ENCODE measurements at places on chromosomes 5 and 9.

GRCh38 chr9:118522093-118523028, 818.2 kb downstream of the TLR4 start:
- peak; percentile 49 for DNase-seq

DNA sequence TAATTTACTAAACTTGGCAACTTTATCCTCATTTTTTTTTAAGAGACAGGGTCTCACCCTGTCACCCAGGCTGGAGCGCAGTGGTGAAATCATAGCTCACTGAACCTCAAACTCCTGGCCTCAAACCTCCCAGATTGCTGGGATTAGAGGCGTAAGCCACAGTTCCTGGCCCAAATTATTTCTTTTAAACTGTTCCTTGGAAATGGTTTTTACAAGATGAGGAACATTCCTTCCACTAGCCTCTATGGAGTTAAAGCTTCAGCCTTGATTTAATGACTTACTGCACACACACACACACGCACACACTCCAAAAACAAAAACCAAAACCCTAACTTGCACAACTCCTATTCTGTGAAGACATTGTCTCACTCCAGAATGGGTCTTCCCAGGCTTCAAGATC, 77.2 kb upstream of the TARS1 start:
- no peak for DNase-seq

- no peak for DNase-seq
Observed at GRCh38 chr5:1253456-1254105, 28.4 kb downstream of the SLC6A18 start.

DNA sequence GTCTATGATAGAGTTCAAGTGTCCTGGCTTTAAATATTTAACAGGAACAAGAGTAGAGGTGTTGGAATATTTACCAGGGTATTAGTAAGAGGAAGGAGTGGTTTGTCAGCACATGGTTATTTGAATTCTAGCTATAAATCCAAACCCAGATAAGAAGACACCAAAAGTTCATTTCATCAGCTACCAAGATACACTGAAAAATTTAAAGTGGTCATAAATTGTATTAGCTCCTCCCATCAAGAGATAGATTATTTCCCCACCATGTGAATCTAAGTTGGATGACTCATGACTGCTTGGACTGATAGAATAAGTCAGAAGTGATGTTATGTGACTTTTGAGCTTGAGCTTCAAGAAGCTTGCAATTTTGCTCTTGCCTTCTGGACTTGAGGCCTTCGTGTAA, 72.1 kb upstream of the GRAMD2B start:
- no peak for DNase-seq

- DNase-seq = no peak
Observed at GRCh38 chr5:82640916-82641315, 362.8 kb upstream of the RPS23 start.

- no peak for DNase-seq
Observed at GRCh38 chr5:108966910-108967309, 219.2 kb downstream of the FER start.

DNA sequence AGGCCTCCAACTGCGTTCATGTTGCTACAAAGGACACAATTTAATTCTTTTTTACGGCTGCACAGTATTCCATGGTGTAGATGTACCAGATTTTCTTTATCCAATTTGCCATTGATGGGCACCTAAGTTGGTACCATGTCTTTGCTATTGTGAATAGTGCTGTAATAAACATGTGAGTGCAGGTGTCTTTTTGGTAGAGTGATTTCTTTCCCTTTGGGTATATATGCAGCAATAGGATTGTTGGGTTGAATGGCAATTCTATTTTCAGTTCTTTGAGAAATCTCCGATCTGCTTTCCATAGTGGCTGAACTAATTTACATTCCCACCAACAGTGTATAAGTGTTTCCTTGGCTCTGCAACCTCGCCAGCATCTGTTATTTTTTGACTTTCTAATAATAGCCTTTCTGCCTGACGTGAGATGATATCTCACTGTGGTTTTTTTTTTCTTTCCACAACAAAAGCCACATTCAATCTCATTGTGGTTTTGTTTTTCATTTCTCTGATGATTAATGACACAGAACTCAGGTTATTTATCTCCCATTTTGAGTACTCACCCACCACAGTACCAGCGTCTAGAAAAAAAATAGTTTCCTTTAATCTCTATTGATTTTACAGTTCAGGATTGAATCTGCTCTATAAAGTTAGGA, 21.9 kb downstream of the ARRDC3 start:
- peak; percentile 61 for DNase-seq

- DNase-seq = no peak
Observed at GRCh38 chr9:3824581-3824980, 298.8 kb upstream of the RFX3 start.

- no peak for DNase-seq
Observed at GRCh38 chr9:123080444-123080843, 47.0 kb downstream of the GPR21 start.

GRCh38 chr5:177601577-177602457, 1.9 kb downstream of the B4GALT7 start:
- no peak for DNase-seq

DNA sequence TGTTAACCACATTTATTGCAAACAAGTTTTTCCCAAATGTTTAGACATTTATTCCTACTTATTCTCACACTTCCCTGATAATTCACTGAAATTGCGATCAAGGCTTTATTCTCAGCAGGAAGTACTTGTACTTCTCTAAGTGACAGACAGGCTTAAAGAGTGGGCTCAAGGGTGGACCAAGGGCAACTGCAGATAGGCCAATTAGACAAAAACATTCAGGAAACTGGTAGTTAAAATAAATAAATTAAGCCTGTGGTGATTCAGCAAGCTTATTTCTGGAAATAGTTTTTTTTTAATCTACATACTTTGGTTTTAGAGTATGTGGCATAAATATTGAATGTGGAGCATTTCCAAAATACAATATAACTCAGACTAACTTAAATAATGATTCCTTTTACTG, 136.1 kb downstream of the UGCG start:
- DNase-seq = no peak

DNA sequence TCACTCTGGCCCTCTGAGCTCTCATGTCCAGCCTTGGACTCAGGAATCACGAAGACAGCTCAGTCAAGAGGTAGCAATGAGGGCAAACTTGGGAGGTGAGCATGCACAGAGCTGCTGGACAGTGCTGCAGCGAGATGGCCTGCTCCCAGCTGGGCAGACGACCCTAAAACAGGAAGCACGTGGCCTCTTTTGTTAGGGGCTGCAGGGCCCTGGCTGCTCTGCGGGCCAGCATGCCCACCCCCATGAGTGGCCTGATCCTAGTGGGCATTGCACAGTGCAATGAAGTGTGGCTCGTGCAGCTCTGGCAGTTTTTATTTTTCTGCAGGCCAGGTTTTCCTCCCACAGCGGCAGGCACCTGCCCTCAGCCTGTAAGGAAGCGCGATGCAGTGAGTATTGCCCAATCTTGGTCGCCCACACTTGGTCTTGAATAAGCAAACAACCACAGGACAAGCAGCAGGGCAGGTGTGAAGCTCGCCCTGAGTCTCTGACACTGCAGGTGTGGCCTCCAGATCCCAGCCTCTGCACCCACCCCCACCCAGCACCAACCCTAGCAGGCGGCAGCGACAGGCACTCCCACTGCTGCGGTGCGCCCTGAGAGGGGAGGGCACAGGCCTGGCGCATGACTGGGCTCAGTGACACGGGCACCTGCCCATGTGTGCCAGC, 60.8 kb downstream of the SEMA4D start:
- peak; percentile 68 for DNase-seq

DNA sequence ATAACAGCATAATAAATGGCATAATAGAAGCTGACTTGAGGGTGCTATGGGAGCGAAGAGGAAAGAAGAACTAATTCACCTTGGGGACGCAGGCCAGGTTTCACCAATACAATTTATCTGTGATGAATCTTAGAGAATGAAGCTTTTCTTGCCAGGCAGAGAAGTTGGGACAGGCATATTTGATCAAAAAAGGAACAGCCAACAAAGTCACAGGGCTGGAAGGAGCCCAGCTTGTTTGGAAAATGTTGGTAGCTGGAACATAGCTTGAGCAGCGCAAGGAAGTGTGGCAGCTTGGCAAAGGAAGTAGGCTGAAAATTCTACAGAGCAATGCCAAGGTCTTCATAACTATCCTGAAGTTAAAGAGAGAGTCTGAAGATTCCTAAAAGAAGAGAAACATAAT, 181.5 kb upstream of the OR13F1 start:
- DNase-seq = no peak

DNA sequence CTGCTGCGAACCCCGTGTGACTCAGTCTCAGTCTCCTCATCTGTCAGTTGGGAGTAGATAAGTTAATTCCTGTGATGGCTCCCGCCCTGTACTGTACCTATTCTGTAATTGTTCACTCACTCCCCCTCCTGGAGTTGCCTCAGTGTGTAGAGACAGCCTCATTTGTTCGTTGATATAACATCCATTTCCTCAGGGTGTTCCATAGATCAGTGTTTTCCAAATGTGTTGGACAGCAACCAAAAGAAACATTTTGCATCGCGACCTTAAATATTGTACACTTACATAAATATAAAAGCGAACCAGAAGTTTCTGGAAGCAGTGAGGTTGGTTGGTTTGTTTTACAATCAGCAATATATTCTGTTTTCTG, 698 bp downstream of the NFX1 start:
- DNase-seq = no peak

- DNase-seq = peak; percentile 1
Observed at GRCh38 chr5:137822158-137822764, 45.4 kb upstream of the MYOT start.

GRCh38 chr5:146363161-146363874, 24.7 kb downstream of the POU4F3 start:
- DNase-seq = no peak

DNA sequence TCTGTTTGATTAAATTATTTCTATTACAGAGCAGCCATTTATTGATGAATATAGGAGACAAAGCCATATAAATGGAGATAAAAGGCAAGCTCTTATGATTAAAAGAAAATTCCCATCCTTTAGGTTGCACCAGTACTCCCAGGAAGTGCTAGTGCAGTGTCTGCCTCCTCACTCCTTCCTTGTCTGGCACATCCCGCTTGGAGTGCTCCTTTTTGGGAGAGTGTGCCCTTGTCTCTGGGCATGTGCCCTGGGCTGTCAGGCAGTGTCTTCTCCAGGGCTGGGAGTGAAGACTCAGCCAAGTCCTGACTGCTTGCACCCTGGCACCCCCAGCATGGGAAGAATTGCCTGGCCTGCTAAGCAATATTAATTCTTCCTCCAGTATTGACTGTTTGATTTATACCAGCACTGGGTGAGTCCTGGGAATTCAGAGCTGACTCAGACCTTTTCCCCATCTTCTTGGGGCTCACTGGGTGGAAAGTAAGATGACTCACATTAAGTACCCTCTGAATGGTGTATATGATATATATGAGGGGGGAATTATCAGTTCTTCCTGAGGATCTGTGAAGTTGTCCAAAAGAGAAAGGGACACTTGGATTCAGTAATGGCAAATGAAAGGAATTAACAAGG, 62.1 kb downstream of the ZSWIM6 start:
- DNase-seq = no peak

DNA sequence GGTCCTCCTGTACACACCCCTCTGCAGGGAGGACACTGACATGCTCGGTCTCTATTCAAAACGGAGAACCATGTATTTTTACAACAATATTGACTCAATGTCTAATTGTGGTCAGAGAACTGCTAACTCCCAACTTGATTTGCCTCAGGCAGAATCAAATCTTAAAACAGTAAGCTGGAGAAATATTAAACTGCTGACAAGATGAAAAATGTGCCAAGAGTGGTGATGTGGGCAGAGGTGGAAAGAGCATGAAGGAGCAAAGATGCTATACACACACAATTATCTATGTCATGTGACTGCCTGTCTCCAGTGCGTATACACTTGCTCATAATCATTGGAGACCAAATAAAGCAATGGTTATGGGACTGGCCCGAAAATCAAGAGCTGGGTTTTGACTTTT, 556.1 kb upstream of the ZNF608 start:
- DNase-seq = no peak

GRCh38 chr5:68762201-68762600, 331.6 kb upstream of the SLC30A5 start:
- DNase-seq = no peak

DNA sequence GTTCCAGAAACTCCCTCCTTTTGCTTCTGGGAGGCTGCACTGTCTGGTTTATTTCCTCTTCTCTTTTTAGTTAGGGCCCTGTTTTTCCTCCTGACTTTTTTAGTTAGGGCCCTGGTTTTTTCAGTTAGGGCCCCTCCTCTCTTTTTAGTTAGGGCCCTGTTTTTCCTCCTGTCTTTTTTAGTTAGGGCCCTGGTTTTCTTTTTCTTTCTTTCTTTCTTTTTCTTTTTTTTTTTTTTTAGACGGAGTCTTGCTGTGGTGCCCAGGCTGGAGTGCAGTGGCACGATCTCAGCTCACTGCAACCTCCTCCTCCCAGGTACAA, 15.1 kb downstream of the GSN start:
- DNase-seq = no peak

GRCh38 chr9:98804083-98804482, 3.4 kb upstream of the GALNT12 start:
- no peak for DNase-seq

- no peak for DNase-seq
Observed at GRCh38 chr5:109829331-109829730, 139.6 kb downstream of the MAN2A1 start.

DNA sequence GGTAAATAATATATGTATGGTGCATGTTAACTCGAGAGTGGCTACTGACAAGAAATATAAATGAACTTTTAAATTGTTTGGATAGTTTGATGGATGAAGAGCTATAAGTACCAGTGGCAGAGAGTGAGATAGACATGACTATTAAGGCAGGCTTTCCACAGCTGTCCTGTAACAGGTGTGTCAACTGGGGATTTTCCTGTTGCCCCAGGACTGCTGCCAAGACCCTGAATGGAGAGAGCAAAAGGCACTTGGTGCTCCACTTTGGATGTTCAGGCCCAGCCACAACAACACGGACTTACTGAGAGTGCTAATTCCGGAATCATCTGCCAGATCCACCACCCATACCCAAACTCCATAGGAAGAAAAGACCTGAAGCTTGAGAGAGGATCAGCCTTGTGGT, 215.1 kb downstream of the SEC61B start:
- DNase-seq = no peak
